ENCODE measurements at places on chromosomes 1 and 21. TPM values are rescaled to one million over a fixed set of nuclear protein-coding genes. Genes with fewer than 3 reads are reported as not detected.
A peak's percentile ranks its signal among the peaks of the same experiment; 100 is the strongest.

The PAQR6 gene
- 10.5 TPM for total RNA-seq

GRCh38 chr1:207414606-207415108 lies 39.5 kb upstream of the CR2 start:
- H3K4me3 ChIP-seq: no peak overlapping the region
- H3K27ac ChIP-seq: no peak overlapping the region
- no peaks in the 10 kb centered on the region for H3K36me3 ChIP-seq
- DNase-seq: no peak
- no peaks in the 10 kb centered on the region for H3K4me1 ChIP-seq

GRCh38 chr1:54581621-54582035 lies 33.6 kb downstream of the ACOT11 start:
- no peaks in the 10 kb centered on the region for H3K27me3 ChIP-seq
- H3K27ac ChIP-seq: peak overlapping the region; percentile 33
- DNase-seq: peak; percentile 96
- H3K36me3 ChIP-seq: no peaks in the 10 kb centered on the region
- peaks cover 21% of the 10 kb centered on the region for H3K4me1 ChIP-seq

DNA sequence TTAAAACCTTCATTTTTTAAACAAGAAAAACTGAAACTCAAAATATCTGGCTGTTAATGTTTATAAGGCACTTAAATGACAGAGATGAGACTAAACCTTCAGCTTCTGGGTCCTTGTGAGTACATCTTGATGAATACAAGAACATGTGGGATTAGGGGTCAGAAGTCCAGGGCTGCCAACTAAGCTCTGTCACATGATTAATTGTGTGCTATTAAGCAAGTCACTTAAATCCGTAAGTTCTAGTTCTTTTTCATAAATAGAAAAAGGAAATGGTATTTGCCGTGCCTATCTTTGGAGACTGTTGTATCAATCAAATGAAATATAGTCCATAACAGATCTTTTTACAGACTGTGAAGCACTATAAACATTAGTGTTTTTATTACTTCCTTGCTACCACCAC lies 43.2 kb upstream of the KCTD3 start:
- H3K4me3 ChIP-seq: no peak overlapping the region
- H3K27me3 ChIP-seq: no peaks in the 10 kb centered on the region
- H3K27ac ChIP-seq: no peak overlapping the region
- DNase-seq: no peak
- no peaks in the 10 kb centered on the region for H3K4me1 ChIP-seq

- no peaks in the 10 kb centered on the region for H3K36me3 ChIP-seq
- peaks cover 11% of the 10 kb centered on the region for H3K4me1 ChIP-seq
- H3K4me3 ChIP-seq: no peak overlapping the region
- H3K27ac ChIP-seq: peak overlapping the region; percentile 38
Measured at GRCh38 chr21:36125512-36126207, 9.2 kb upstream of the CBR3 start.

DNA sequence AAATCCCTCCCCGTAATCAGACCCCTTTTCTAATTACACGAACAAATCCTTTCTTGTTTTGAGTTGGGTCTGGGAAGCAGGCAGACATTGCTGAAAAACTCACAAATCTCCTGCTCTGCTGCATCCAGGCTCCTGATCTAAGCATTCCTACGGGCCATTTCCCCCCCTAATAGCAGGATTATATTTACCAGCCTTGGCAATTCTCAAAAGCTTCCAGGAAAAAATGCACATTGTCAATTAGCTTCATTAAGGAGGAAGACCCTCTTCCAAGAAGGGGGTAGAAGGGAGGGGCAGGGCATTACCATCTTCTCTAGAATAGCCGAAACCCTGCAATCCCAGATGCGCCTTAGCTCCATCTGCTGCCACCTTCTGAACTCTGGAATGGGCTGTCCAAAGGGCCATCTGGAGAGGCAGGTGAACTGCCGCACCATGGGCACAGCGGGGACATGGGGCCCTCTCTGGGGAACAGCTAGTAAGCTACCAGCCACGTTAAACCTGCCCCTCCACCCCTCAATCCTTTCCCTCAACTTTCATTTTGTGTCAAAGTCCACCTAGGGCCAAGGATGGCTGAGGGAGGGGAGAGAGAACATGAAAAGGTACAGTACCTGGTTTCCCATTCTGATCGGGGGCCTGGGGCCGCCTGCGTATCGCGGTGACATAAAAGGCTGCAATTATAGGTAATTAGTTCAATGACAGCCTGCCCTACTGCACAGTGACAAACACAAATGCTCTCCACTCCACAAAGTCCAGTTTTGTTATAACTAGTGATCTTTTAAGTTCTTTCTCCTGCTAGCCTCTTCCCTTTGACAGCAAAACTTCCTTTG lies 56.8 kb downstream of the MRPL37 start:
- H3K27ac ChIP-seq: no peak overlapping the region
- no peaks in the 10 kb centered on the region for H3K36me3 ChIP-seq
- H3K4me1 ChIP-seq: peaks cover 14% of the 10 kb centered on the region
- no peak overlapping the region for H3K4me3 ChIP-seq

The ELAPOR1 gene
- total RNA-seq: 31.2 TPM

DNA sequence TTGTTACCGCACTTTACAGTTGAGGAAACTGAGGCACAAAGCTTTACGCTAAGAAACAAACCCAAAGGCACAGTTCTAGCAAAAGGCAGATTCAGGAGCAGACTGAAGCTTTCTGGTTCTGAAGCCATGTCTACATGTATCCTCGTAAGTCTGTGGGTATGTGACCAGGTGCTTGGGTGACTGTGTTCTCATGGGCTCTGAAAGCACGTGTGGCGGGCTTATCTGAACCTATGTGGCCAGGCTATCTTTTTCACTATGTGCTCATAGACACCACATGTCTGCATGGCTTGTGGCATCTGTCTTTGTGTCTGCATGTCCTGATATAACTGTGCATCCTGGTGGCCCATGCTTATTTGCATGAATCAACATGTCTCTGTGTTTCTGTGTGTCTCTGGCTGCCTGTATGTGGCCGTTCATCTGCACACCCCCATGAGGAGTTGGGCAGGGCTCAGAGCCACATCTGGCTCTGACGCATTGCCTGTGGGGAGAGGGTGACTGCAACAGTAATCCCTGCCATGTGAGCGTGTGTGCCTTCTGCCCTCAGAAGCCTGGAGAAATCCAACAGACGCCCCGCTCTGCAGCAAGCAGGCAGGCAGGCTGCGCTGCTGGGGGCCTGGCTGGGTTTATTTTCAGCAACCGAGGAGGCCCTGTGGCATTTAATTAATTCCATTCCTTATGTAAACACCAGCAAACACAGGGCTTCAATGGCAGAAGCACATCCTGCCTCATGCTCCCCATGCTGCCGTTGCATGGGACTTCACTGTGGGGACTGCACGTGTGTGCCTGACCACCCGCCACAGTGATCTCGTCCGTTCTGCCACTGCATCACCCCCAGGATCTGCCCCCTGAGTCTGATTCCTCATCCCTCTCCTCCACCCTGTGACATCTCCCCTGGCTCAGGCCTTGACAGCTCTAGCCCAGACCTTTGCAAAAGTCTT lies 115.4 kb downstream of the TRABD2B start:
- no peak for DNase-seq
- H3K27ac ChIP-seq: no peak overlapping the region
- no peaks in the 10 kb centered on the region for H3K4me1 ChIP-seq
- no peak overlapping the region for H3K4me3 ChIP-seq
- no peaks in the 10 kb centered on the region for H3K36me3 ChIP-seq

DNA sequence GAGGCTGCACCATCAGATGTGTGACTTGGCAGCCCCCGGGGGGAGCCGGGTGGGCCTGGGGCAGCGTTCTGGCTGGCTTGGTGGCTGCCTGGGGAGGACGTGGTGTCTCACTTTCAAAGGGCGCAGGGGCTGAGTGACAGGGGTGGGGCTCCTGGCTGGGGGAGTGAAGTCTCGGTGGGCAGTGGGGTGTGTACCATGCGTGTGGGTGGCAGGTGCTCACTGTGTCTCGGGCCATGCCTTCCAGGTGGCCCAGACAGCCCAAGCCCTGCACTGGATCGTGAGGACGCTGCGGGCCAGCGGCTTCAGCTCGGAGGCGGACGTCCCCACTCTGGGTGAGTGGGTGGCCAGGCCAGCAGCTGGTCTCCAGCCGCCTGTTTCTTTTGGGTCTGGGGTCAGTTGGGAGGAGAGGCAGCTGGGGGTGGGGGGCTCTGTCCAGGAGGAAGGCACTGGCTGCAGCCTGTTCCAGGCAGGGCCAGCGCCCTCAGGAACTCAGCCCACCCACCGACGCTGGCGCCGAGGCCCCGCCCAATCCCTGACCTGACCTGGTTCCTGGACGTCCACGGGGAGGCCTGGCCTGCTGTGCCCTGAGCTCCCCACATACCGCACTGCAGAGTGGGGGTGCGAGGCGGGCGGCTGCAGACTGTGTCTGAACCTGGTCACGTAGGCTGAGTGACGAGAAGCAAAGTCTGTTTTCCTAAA lies 30.6 kb upstream of the LRRC3 start:
- no peak overlapping the region for H3K4me3 ChIP-seq
- H3K4me1 ChIP-seq: no peaks in the 10 kb centered on the region
- H3K27me3 ChIP-seq: no peaks in the 10 kb centered on the region
- H3K36me3 ChIP-seq: no peaks in the 10 kb centered on the region

DNA sequence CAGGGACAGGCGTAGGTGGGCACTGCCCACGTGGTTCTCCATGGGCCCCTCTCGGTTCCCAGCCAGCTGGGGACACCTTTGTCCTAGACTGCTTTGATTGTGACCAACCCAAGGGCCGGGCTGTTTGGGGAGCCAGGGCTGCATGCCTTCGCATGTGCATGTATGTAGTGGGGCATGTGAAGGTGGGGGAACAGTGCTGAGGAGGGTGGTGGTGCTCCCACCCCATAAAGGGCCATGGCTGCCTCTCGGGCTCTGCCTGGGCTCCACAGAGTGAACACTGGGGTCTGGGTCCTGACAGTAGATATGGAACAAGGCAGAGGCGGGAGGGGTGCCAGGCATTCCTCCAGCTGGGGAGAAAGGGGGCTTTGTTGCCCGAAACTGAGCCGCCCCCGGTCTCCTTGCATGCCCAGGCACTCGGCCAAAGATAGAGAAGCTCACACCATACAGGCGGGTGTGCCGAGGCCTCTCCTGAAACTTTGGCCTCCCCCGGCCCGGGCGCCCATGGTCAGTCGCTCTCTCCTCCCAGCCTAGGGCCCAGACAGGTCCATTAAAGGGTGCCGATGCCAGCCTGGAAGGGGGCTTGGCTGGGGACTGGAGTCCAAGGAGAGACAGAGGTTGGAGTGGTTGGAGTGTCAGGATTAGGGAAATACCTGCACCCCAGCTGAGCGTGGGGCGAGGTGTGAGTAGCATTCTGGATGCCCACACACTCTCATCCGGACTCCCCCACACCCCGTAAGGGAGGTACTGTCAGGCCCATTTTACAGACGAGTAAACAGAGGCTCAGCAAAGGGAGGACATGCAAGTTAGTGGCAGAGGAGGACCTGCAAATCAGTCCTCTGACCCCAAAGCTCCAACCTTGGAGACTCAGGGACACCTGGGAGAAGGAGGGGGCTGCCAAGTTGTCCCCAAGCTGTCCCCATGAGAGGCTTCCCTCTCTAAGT lies 41.1 kb downstream of the EPHA2 start:
- H3K27ac ChIP-seq: no peak overlapping the region
- H3K4me3 ChIP-seq: no peak overlapping the region
- no peaks in the 10 kb centered on the region for H3K36me3 ChIP-seq
- H3K27me3 ChIP-seq: no peaks in the 10 kb centered on the region

The MAP3K21 gene
- 111 TPM for total RNA-seq

GRCh38 chr1:220514256-220514655 lies 13.7 kb upstream of the MARK1 start:
- no peaks in the 10 kb centered on the region for H3K4me1 ChIP-seq
- no peak overlapping the region for H3K27ac ChIP-seq
- no peak overlapping the region for H3K4me3 ChIP-seq
- no peaks in the 10 kb centered on the region for H3K27me3 ChIP-seq

DNA sequence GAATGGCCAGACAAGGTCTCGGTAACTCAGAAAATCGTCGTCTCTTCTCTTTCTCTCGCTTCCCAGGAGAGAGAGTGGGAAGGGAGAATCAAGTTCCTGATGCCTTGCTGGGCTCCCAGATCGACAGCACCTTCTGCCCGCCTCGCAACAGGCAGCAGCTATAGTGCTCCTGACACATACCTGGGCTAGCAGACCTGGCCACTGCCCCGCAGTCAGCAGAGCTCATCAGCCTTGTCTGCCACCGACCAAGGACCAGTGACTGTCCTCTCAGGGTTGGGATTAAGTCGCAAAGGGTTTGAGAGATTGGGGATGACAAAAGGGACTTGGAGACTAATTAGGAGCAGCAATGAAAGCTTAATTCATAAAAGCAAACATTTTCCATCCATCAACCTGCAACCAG lies 4.1 kb downstream of the RUNX3 start:
- no peak overlapping the region for H3K4me3 ChIP-seq
- no peak overlapping the region for H3K27ac ChIP-seq
- no peaks in the 10 kb centered on the region for H3K4me1 ChIP-seq
- DNase-seq: no peak
- H3K36me3 ChIP-seq: no peaks in the 10 kb centered on the region

The TSSK3 gene
- total RNA-seq: 72.9 TPM

DNA sequence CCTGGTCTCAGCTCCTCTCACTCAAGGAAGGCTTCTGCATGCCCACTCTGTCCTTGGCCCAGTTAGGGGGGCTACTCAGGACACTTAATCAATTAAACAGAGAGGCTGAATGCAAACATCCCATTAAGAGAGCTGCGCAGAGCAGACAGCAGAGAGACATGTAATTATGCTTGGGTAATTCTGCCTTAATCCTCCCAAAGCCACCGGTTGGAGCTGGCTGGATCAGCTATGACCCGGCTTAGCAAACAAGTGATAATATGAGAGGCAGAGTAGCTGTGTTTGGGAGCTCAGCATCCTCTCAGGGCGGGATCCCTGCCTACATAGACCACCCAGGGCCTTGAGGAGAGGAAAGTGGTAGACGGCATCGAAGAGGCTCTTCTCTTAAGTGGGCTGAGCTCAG lies 183.2 kb downstream of the GRIK3 start:
- H3K27me3 ChIP-seq: no peaks in the 10 kb centered on the region
- H3K27ac ChIP-seq: no peak overlapping the region
- no peak for DNase-seq
- H3K36me3 ChIP-seq: no peaks in the 10 kb centered on the region
- H3K4me1 ChIP-seq: no peaks in the 10 kb centered on the region

The KIRREL1 gene
- 31.9 TPM for total RNA-seq

DNA sequence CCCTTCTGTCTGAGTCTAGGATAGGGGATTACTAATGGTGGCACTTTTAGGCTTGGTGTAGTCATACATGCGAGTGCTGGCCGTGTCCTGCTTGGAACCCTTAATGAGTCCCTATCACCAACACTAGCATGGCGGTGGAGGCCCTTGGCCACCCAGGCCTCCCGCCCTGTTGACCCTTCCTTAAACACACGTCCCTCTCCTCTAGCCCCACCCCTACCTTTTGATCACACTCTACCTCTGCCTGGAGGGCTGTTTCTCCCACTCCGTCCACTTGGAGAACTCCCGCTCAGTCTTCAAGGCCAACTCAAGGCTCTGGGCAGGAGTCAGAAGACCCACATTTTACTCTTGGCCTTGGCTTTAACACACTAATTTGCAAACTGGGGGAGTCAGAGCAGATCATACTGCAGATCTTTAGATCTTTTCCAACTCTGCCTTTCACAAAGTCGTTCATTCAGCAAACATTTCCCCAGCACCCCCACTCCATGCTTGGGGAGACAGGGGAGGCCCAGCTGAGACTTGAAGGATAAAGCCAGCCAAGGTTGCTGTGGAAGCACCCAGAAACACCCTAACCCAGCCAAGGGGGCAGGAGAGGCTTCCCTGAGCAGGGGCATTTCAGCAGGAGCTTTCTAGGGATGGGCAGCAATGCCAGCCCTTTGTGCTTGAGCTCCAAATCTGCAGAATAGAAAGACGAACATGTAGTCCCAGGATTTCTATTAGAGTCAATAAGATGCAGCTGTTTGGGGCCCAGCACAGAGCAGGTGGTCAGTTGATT lies 1.9 kb downstream of the PODN start:
- peak; percentile 13 for DNase-seq
- H3K36me3 ChIP-seq: no peaks in the 10 kb centered on the region
- peak overlapping the region; percentile 92 for H3K27ac ChIP-seq

Data from testis (tissue), 5 donors.